NCI-H187 (cell line): ENCODE measurements at places on chromosomes 16 and 17.

DNA sequence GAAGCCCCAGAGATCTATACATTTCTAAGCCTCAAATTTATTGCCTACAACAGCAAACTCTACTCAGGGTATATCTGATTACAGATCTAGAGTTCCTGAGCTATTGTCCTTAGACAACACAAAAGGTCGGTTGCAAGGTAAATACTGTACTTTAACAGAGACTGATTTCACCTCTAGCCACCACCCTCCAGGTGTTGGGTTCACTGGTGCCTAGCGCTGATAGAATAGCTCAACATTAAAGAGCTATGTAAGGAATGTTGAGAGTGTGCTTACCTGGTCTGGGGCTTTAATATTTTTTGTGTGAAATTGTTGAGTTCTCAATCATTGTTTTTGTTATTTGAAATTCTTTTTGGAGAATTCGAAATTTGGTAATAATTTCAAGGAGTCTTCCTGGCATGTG lies 277.0 kb upstream of the PSMD7 start:
- DNase-seq = no peak

- DNase-seq = no peak
Measured at GRCh38 chr17:76840443-76840767, 27.8 kb upstream of the MGAT5B start.

GRCh38 chr17:27512031-27512430 lies 55.8 kb downstream of the KSR1 start:
- DNase-seq = no peak

DNA sequence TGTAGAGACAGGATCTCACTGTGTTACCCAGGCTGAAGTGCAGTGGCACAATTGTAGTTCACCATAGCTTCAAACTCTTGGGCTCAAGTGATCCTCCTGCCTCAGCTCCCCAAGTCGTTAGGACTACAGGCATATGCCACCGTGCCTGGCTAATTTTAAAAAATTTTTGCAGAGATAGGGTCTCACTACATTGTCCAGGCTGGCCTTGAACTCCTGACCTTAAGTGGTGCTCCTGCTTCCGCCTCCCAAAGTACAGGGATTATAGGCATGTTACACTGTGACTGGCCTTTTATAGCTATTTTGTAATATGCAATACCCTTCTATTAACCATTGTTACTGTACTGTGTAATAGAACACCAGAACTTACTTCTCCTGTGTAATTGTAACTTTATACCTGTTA lies 139.3 kb upstream of the ZNF267 start:
- DNase-seq = no peak

- DNase-seq = no peak
Measured at GRCh38 chr17:40399185-40399584, 18.5 kb downstream of the TOP2A start.

DNA sequence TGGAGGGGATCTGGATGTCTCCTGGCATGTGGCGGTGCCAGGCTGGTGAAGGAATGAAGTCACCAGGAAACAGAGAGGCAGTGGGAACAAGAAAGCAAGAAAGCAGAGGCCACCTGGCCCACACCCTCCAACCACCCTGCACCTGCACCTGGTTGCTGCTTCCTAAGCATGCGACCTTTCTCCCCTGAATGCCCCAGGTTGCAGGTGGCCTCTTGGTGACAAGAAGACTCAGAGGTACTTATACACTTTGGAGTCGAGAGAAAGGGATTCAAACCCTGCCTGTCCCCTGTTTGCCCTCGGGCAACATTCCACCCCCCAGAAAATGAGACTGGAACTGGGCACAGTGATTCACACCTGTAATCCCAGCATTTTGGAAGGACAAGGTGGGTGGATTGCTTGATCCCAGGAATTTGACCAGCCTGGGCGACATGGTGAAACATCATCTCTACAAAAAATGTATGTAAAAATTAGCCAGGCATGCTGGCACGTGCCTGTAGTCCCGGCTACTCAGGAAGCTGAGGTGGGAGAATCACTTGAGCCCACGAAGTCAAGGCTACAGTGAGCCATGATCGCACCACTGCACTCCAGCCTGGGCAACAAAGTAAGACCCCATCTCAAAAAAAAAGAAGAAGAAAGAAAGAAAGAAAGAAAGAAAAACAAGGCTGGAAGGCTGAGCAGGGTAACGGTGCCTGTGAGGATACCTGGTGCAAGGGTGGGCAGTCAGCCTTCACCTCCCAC lies 34.6 kb upstream of the TNRC6C start:
- DNase-seq = no peak

DNA sequence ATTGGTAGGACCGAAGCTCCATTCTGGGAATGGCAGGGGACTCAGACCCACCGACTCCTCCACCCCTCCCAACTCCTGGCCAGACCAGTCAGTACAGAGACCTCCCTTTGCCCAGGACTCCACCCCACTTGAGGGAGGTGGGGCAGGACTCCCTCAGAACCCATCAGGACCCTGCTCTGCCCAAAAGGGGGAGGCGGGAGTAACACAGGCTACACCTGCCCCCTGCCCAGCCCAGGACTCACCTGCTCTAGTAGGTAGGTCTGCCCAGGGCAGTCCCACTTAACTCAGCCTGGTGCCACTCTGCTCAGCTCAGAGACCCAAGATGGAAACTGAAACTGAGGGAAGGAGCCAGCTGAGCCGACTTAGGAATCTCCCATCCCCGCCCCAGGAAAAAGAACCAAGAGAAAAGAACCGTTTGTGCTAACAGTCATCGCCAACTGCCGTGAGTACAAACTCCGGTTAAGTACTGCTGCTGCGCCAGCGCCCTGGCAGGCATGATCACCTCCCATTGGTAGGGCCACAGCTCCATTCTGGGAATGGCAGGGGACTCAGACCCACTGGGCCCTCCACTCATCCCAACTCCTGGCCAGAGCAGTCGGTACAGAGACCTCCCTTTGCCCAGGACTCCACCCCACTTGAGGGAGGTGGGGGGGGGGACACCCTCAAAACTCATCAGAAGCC lies 503 bp downstream of the DHX58 start:
- no peak for DNase-seq
